Activated gamma-delta T cell treated with Interleukin-2 at 50 U/mL for 16 hours (primary cell): ENCODE measurements at places on chromosomes 6 and 20.

- no peak for DNase-seq
Observed at GRCh38 chr20:35564905-35565304, 23.0 kb downstream of the ERGIC3 start.

DNA sequence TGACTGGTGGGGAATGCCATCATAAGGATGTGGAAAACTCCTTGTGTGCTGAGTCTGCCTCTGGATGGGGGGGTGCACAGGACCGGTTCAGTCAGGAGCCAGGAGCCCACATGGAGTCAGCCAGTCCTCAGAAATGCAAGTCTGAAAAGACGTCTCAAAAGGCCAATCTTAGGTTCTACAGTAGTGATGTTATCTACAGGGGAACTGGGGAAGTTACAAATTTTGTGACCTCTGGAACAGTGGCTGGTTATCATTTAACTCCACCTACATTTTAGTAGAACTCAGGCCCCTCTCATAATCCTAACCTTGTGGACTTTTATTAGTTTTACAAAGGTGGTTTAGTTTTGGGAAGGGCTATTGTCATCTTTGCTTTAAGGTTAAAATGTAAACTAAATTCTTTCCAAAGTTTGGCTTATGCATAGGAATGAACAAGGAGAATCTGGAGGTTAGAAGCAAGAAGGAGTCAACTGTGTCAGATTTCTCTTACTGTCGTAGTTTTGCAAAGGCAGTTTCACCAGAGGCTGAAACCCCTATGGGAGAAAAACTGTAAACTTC is 13.7 kb upstream of the TBC1D22B start:
- no peak for DNase-seq

DNA sequence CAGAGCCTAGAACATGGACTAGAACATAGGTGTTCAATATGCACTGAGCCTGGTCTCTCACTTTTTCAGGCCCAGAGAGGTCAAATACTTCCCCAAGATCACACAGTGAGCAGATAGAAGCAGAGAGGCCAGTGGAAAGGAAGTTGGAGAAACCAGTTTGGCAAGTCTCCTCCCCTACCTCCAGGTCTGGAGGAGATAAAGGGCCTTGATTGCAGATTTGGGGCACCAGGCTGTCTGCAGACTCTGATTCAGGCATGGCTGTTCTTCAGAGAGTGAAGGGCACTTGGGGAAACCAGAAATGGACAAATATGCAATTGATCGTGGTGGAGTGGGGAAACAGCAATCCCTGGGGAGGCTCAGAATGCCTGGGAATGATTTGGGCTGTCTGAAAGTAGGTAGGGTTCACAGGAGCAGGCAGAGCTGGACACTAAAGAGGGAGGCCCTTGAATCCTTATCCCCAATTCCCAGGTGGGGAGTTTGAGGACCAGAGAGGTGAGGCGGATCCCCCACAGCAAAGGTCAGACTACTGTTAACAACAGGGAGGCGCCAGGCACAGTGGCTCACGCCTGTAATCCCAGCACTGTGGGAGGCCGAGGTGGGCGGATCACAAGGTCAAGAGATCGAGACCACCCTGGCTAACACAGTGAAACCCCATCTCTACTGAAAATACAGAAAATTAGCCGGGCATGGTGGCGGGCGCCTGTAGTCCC is 2.3 kb downstream of the PEDS1 start:
- no peak for DNase-seq

GRCh38 chr6:90135667-90136066 is 161.0 kb downstream of the BACH2 start:
- no peak for DNase-seq

- no peak for DNase-seq
Observed at GRCh38 chr20:51218603-51219002, 195.7 kb upstream of the KCNG1 start.

GRCh38 chr20:1225783-1226654 is at the start of gene RAD21L1:
Gene RAD21L1 (plus strand): TSS chr20:1226044. CDS start chr20:1228454, 2,410 bp downstream.
- peak; percentile 67 for DNase-seq

DNA sequence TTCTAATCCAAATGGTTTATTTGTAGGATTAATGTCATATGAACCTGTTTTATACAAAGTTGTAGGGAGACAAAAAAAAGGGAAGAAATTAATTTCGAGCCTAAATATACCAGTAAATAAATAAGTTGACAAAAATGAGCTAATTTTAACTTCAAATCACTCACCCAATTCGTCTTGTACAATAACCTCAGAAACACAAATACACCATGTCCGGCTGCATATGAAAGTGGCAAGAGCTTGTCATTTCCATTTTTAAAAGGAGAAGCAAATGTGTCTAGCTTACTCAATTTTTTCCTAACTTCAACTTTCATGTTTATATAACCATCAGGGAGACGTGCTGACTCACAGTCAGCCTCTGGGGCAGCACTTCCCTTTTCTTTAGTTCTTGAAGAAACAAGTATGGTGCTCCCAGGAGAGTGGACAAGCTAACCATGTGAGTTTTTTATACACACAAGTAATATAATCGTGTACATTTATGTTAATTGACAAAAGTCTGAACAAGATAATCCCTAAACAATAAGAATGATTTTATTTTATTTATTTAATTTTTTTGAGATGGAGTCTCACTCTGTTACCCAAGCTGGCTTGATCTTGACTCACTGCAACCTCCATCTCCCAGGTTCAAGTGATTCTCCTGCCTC is 55.5 kb upstream of the SGK1 start:
- no peak for DNase-seq

- DNase-seq: no peak
Observed at GRCh38 chr6:90687775-90688380, 101.0 kb upstream of the MAP3K7 start.

- DNase-seq: no peak
Observed at GRCh38 chr6:43493833-43494232, 16.3 kb downstream of the LRRC73 start.

- DNase-seq: no peak
Observed at GRCh38 chr6:126696921-126697693, 357.2 kb downstream of the CENPW start.

GRCh38 chr6:33194431-33194979 is 2.2 kb upstream of the COL11A2 start:
- no peak for DNase-seq

- no peak for DNase-seq
Observed at GRCh38 chr6:110232450-110232849, 52.2 kb downstream of the CDC40 start.

DNA sequence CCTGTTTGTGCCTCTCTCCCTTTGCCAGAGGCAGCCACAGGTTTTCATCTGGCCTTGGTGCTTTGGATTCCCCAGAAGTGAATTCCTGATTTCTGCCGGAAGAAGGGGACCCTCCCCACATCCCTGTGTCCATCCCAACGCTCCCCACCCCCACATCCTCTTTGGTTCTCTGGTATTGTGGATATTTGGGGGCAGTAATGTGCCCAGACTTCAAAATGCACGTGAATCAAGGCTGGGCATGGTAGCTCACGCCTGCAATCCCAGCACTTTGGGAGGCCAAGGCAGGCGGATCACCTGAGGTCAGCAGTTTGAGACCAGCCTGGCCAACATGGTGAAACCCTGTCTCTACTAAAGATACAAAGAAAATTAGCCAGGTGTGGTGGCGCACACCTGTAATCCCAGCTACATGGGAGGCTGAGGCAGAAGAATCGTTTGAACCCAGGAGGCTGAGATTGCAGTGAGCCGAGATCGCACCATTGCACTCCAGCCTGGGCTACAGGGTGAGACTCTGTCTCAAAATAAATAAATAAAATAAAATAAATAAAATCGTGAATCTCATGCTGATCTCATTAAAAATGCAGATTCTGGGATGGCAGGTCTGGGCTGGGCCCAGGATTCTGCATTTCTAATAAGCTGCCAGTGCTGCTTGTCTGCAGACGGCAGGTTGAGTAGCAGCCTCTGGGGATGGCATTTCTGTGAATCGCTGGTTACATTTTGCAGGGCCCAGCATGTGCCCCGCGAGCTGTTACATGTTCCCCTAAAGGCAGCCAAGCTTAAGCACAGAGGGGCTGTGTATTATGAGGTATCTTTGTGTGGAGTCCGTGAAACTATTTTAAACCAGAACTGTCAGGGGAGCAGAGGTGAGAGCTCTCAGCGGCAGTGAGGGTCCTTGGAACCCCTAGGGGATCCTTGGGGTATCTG is 49.0 kb downstream of the SYNJ2 start:
- DNase-seq: no peak

- DNase-seq: no peak
Observed at GRCh38 chr6:5111626-5112025, 26.5 kb downstream of the PPP1R3G start.
